ENCODE measurements at places on chromosomes 4 and X. TPM values are rescaled to one million over a fixed set of nuclear protein-coding genes. Genes with fewer than 3 reads are reported as not detected.

DNA sequence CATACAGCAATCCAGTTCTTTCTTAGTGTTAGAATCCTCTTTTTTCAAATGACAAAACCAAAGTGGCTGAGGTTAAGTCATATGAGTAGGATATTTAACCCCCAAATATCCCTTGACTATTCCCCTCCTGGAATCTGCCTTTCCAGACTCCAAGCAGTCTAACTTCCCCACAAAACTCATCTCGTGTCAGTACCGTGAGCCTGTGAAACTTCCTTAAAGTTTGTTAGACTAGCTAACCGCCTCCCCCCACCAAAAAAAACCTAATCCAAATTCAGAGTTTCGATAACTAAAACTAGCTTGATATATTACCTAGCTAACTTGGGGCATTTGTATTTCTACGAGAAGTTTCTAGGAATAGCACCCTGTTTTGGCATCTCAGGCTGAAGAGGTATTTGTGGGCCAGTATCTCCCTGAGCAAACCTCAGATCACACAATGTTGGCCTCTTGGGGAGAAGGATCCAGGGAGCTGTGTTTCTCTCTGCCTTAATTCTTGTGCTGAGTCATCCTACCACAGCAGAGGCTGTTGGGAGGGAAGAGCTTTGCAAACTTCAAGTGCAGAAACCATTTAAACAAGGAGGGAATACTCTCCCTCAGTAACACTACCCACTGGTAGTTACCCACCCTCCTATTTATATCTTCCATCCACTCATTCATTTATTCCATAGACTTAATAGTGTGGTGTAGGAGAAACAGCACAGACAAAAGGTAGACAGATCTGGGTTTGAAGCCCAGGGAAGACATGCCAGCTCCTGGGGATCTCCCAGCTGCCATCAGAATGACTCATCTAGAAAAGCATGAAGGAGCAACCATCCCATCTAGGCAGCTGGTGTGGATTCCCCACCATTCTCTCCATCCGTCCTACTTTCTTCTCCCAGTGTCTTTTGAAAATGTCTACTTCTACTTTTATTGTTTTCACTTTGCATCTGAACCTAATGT, 39.3 kb upstream of the TXK start:
- H3K36me3 ChIP-seq: peaks cover 8% of the 10 kb centered on the region
- H3K27me3 ChIP-seq: no peaks in the 10 kb centered on the region
- no peak for DNase-seq
- H3K4me1 ChIP-seq: peaks cover 5% of the 10 kb centered on the region

GRCh38 chr4:76677571-76678326, 220.2 kb downstream of the SOWAHB start:
- no peak overlapping the region for H3K4me3 ChIP-seq
- peaks cover 12% of the 10 kb centered on the region for H3K4me1 ChIP-seq
- H3K27ac ChIP-seq: peak overlapping the region; percentile 63
- no peak for DNase-seq

Gene RHOXF2B
- not detected for total RNA-seq

Gene RAB9B
- 0.59 TPM for total RNA-seq

- DNase-seq: no peak
- H3K4me1 ChIP-seq: no peaks in the 10 kb centered on the region
- no peaks in the 10 kb centered on the region for H3K27me3 ChIP-seq
- no peak overlapping the region for H3K4me3 ChIP-seq
Measured at GRCh38 chr4:76083386-76083988, 9.0 kb downstream of the ART3 start.

Gene ANOS1
- 46.2 TPM for total RNA-seq
